Naive thymus-derived CD8-positive, alpha-beta T cell (primary cell): ENCODE measurements at places on chromosomes 2 and 18.

- DNase-seq, result no peak
Measured at GRCh38 chr18:77096936-77097886, 35.4 kb downstream of the MBP start.

GRCh38 chr2:37838541-37839167 is 86.4 kb upstream of the RMDN2 start:
- no peak for DNase-seq

DNA sequence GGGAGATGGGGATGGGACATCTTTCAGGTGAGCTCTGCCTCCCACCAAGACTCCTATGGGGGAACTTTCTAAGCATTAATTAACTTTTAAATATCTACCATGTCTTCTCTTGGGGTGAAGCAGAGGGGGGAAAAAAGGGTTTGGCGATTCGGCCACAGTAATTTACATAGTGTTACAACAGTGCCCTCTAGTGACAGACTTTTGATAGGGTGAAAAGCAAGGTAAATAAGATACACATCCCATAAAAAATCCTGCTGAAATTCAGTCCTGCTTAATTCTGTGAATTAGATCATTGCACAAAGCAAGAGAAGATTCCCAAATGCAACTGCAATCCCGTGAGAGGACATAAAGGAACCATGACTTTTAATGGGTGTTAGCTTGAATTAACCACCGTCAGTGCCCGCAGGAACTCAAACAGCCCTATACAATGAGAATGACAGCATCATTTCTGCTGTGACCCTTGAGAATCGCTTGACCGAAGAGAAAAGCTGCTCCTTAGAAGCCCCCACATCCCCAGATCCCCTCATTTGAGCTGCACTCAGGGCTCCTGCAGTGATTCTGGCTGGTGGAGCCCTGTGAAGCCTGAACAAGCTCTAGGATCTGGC is 32.8 kb downstream of the FAM124B start:
- peak; percentile 35 for DNase-seq

GRCh38 chr18:34976123-34976522 is 65.1 kb upstream of the MAPRE2 start:
- no peak for DNase-seq
